B cell (primary cell): ENCODE measurements at places on chromosomes 6 and 20.

- no peak for DNase-seq
Measured at GRCh38 chr20:38603286-38603685, 1.7 kb downstream of the ARHGAP40 start.

DNA sequence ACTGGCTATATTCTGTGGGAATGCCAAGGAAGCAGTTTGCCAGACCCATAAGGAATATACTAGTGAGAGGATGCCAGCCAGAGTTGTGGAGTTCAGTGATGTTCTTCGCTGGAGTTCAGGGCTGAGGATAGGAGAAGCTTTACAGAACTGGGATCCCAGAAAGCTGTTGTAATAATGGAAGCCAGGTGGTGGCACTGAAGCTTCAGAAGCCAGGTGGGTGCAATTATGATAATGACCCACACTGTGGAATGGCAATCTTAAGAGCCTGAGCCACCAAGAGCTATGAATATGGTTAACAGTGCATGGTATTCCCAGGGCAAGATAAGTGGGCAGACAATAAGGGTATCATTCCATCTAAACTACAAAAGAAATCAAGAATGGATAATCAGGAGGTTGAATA lies 25.1 kb upstream of the ENPP1 start:
- no peak for DNase-seq

DNA sequence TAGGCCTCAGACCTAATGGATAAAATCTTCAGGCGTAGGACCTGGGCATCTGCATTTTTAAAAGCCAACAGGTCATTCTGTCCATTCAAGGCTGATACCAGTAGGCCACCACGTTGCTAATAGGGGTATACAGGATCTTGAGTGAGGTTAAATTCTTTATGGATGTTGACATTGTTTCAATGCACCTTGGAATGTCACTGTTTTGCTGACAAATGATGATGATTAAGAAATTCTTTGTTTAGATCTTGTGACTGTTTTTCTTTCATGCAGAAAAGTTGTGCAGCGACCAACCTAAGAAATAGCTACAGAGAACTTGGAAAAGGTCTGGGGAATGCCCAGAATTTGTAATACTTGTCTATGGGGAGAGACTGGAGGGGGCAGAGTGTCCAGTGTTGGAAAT lies 101.1 kb upstream of the CLDN20 start:
- DNase-seq, result no peak

DNA sequence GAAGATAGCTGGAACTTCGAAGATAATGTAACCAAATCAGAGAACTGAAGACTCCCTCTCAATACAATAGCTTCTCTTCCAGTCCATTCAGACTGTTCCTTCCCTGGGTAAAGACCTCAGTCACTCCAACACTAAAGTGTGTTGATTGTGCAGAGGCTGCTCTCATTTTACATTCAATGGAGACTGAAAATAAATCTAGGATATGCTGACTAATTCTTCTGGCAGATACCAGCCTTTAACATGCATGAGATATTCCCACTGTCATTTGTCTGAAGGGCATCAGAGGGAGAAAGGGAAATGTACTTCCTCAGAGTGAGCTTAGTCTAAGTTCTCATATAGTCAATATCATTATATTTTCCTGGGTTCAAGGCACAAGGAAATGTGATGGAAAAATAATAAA lies 166.4 kb upstream of the IRAK1BP1 start:
- no peak for DNase-seq

GRCh38 chr6:39882531-39882899 lies 51.7 kb downstream of the MOCS1 start:
- DNase-seq, result no peak

DNA sequence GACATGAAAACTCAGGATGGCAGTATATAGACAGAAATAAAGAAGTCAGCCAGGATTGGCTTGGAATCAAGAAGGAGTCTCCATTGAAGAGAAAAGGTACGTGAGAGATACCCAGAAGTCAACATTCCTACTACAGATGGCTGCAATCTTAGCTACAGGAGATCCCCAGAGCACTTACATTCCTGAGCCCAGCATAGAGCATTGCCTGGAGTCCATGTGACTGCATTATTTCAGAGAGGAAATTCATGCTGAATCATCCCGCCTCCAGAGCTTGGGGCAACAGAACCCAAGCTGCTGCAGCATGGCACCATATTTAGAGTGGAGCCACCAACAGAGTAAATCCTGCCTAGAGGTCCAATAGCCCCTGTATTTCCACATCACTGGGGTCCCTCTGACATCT lies 125.0 kb upstream of the GRIK2 start:
- DNase-seq, result no peak

- no peak for DNase-seq
Measured at GRCh38 chr20:17749978-17750721, 50.4 kb downstream of the BANF2 start.

DNA sequence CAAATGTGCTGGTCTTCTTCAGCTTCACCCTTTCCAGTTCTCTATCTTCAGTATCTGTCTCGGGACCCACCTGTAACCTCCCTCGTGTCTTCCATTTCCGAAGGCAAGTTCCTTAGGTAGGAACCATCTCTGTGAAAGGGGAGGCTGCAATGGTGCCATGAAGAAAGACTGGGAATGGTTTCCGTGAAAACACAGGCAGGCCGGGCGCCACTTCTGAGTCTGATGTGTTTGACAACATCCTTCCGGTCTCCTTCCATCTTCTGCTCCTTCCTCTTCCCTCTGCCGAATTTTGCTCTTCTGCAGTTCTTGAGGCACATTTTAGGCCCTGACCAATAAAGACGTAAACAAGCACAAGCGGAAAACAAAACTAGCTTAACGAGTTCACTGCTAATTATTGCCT lies 328.0 kb downstream of the THBS2 start:
- DNase-seq, result no peak

- DNase-seq, result no peak
Measured at GRCh38 chr20:47558295-47559066, 56.8 kb downstream of the NCOA3 start.

DNA sequence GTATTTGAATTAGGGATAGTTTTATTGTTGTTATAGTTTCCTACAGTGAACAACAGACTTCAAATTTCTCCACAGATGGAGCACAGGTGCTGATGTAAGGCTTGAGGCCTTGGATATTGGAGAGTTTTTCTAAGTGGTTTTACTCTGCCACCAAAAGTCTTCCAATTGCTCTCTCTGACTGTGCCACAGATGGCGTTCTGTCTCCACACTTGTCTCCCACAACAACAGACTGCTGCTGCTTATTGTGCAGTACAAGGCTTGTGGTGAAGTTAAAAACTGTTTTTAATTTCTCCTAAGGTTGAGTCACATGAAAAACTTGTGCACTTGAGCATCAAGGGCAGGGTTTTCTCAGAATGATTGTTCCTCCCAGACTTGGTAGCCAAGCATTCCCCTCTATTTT lies 460.9 kb upstream of the KHDRBS2 start:
- DNase-seq, result no peak

GRCh38 chr20:5510446-5510845 lies 193.7 kb upstream of the PROKR2 start:
- DNase-seq, result no peak

DNA sequence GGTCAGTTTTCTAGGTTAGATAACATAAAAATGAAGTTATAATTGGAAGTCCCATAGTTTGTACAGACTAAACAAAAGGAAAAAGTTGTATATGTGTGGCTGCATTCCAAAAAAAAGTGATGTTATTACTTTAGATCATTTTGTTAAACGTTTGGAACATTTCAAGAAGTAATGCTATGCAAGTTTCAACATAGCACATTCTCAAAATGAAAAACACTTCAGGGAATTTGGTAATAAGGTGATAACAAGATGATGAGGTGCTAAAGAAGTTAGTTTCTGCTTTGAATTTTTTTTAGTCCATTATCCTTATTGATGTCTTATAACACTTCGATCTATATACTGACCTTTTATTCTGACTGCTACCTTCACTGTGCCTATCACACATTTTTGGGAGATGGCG lies 250.7 kb downstream of the PHF3 start:
- no peak for DNase-seq

- DNase-seq, result no peak
Measured at GRCh38 chr6:75484535-75484934, 9.1 kb downstream of the FILIP1 start.
